IMR-90 (cell line): ENCODE measurements at places on chromosomes 5 and 9. TPM values are rescaled to one million over a fixed set of nuclear protein-coding genes. Genes with fewer than 3 reads are reported as not detected.

The ADAMTS16 gene
- 0.03 and 0.09 TPM in 2 replicates for polyA plus RNA-seq

The ANKRD34B gene
- not detected in 2 replicates for polyA plus RNA-seq

DNA sequence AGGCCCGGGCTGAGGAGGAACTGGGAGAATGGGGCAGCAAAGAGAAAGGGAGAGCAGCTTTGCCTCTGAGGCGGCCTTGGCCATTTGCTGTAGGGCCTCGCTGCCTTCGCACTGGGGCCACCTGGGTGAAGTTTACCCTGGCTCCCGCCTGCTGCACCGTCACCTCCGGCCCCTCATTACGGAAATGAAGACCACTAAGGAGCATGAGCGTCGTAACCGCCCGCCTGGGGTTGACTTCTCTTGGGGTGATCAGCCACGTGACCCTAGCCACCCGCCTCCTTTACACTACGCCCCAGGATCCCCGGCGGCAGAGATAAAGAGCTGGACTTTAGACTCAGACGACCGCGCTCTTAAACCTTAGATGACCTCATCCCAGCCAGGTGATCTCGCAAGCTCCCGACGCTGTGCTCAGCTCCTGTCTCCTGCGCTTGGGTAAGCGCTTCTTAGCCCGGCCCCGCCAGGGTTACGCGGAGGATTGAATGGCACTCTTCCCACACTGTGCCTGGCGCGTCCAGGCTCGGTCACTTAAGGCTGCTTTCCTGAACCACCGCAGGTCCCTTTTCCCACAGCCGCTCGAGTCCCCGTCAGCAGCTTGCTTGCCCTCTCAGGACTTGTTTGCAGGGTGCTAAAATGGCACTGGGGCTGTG lies 107.9 kb upstream of the LARP1 start:
- peak; percentile 12 for DNase-seq

The RBM22 gene
- 30.2 and 34.2 TPM in 2 replicates for polyA plus RNA-seq

GRCh38 chr5:146527785-146528184 lies 11.8 kb upstream of the GPR151 start:
- no peak for DNase-seq

GRCh38 chr5:34533582-34534522 lies 122.3 kb upstream of the RAI14 start:
- peak; percentile 97 for DNase-seq

- peak; percentile 78 for DNase-seq
These were observed 47.0 kb upstream of the SHC3 start for GRCh38 chr9:89225587-89225986.
